ENCODE measurements at places on chromosomes 1 and 21. TPM values are rescaled to one million over a fixed set of nuclear protein-coding genes. Genes with fewer than 3 reads are reported as not detected.

Gene NBPF4
- total RNA-seq, result not detected

DNA sequence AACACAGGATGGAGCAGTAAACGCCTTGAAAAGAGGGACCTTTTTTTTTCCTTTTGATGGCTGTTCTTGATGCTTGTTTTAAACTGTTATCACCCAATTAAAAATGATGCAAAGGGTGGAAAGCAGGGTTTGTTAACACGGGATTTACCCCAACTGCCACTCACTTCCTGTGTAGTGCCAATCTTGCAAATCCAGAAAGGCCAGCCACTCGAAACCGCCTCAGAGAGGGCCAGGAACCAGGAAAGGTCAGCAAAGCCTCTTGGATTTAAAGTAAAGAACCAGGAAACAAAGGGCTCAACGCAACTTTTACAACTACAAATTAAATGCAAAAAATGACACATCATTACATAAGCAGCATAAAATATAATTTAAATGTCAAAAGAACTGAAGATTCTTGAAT, 347.4 kb downstream of the PDE4B start:
- H3K36me3 ChIP-seq, result no peaks in the 10 kb centered on the region
- no peaks in the 10 kb centered on the region for H3K27me3 ChIP-seq
- no peak overlapping the region for H3K4me3 ChIP-seq
- DNase-seq, result no peak

Gene MANEAL
- 22.7 TPM for total RNA-seq

- no peak for DNase-seq
- H3K4me1 ChIP-seq, result no peaks in the 10 kb centered on the region
- no peak overlapping the region for H3K27ac ChIP-seq
- no peaks in the 10 kb centered on the region for H3K36me3 ChIP-seq
- H3K4me3 ChIP-seq, result no peak overlapping the region
Observed at GRCh38 chr1:69551476-69552324, 16.0 kb upstream of the LRRC7 start.

- H3K27ac ChIP-seq, result no peak overlapping the region
- H3K36me3 ChIP-seq, result peaks cover 22% of the 10 kb centered on the region
- no peaks in the 10 kb centered on the region for H3K27me3 ChIP-seq
- peak; percentile 75 for DNase-seq
Observed at GRCh38 chr1:114154963-114155322, 1.3 kb upstream of the SYT6 start.

DNA sequence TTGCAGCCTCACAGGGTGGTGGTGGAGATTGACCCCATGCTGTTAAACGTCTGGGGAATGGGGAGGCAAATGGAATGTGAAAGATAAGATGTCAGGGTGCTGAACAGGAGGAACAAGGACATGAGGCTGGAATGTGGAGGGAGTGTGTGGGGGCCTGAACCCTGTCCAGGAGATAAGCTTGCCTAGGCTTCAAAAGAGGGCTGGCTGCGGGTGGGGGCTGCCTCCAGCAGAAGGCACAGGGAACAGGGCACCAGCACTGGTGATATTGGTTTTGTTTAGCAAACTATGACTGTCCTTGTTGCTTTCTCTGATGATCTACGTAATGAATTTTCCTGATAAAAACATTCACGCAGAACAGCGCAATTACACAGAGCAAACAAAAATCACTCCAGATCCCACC, 52.4 kb upstream of the LRP8 start:
- H3K36me3 ChIP-seq, result no peaks in the 10 kb centered on the region
- peaks cover 2% of the 10 kb centered on the region for H3K4me1 ChIP-seq
- DNase-seq, result peak; percentile 17
- H3K27ac ChIP-seq, result no peak overlapping the region
- no peak overlapping the region for H3K4me3 ChIP-seq

DNA sequence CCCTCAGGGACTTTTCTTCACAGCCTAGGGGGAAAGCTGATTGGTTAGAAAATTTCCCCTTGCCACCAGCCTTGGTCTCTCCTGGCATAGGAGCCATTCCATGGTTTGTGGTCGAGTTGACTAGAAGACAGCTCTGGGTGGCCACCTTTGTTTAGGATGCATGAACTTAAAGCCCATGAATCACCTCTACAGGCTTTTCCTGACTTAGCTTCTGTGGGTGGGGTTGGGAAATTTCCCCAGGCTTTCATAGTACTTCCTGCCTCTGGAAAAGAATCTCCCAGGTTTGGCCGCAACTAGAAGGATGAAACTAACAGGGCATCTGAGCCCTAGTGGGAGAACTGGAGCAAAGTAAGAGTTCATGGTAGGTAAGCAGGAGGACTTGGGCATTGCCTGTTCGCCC, 72.6 kb downstream of the SNRPE start:
- H3K4me3 ChIP-seq, result no peak overlapping the region
- no peak overlapping the region for H3K27ac ChIP-seq
- no peaks in the 10 kb centered on the region for H3K27me3 ChIP-seq
- no peaks in the 10 kb centered on the region for H3K36me3 ChIP-seq
- DNase-seq, result no peak

DNA sequence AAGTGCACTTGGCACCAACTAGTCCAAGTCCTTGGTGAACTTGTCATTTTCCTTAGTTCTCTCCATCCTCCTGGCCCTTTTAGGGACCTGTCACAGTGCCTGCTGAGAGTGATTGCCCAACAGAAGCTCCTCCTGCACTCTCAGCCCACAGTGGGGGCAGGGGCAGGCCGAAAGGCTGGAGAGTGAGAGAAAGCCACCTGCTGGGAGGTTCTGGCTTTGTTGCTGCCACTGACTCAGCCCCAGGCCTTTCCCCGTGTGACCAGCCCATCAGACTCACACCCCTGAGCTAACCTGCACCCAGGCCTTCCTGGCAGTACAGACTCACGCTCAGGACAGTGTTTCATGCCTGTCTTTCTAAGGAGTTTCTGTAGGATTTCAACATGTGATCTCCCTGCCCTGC, 17.1 kb upstream of the PROK1 start:
- H3K27ac ChIP-seq, result no peak overlapping the region
- no peaks in the 10 kb centered on the region for H3K27me3 ChIP-seq
- peak; percentile 79 for DNase-seq
- no peak overlapping the region for H3K4me3 ChIP-seq

GRCh38 chr1:63870152-63870551, 96.3 kb downstream of the ROR1 start:
- DNase-seq, result no peak
- H3K27ac ChIP-seq, result no peak overlapping the region
- no peak overlapping the region for H3K4me3 ChIP-seq

GRCh38 chr1:152118915-152119314, 3.7 kb upstream of the TCHH start:
- H3K4me3 ChIP-seq, result no peak overlapping the region
- no peak for DNase-seq
- H3K4me1 ChIP-seq, result no peaks in the 10 kb centered on the region
- H3K27me3 ChIP-seq, result no peaks in the 10 kb centered on the region
- H3K36me3 ChIP-seq, result no peaks in the 10 kb centered on the region

- no peaks in the 10 kb centered on the region for H3K36me3 ChIP-seq
- DNase-seq, result no peak
- no peaks in the 10 kb centered on the region for H3K4me1 ChIP-seq
- no peak overlapping the region for H3K27ac ChIP-seq
Observed at GRCh38 chr1:154453574-154454352, 48.3 kb upstream of the TDRD10 start.

- no peaks in the 10 kb centered on the region for H3K4me1 ChIP-seq
- no peak within 1 kb of the TSS for H3K4me3 ChIP-seq
- H3K27me3 ChIP-seq, result no peaks in the 10 kb centered on the region
- DNase-seq, result no peak
- no peak within 1 kb of the TSS for H3K27ac ChIP-seq
Observed at GRCh38 chr1:152774875-152775274, at the start of gene LCE1F. LCE1F (plus strand) TSS chr1:152775140; CDS start chr1:152776372, 1,232 bp downstream.

- H3K27ac ChIP-seq, result no peak overlapping the region
- DNase-seq, result no peak
- no peak overlapping the region for H3K4me3 ChIP-seq
- H3K27me3 ChIP-seq, result no peaks in the 10 kb centered on the region
- peaks cover 5% of the 10 kb centered on the region for H3K36me3 ChIP-seq
- peaks cover 7% of the 10 kb centered on the region for H3K4me1 ChIP-seq
Observed at GRCh38 chr1:220410611-220411010, 117.3 kb upstream of the MARK1 start.

GRCh38 chr1:98157524-98158313, 236.9 kb upstream of the DPYD start:
- H3K27ac ChIP-seq, result no peak overlapping the region
- no peak for DNase-seq
- H3K4me3 ChIP-seq, result no peak overlapping the region
- H3K36me3 ChIP-seq, result no peaks in the 10 kb centered on the region

DNA sequence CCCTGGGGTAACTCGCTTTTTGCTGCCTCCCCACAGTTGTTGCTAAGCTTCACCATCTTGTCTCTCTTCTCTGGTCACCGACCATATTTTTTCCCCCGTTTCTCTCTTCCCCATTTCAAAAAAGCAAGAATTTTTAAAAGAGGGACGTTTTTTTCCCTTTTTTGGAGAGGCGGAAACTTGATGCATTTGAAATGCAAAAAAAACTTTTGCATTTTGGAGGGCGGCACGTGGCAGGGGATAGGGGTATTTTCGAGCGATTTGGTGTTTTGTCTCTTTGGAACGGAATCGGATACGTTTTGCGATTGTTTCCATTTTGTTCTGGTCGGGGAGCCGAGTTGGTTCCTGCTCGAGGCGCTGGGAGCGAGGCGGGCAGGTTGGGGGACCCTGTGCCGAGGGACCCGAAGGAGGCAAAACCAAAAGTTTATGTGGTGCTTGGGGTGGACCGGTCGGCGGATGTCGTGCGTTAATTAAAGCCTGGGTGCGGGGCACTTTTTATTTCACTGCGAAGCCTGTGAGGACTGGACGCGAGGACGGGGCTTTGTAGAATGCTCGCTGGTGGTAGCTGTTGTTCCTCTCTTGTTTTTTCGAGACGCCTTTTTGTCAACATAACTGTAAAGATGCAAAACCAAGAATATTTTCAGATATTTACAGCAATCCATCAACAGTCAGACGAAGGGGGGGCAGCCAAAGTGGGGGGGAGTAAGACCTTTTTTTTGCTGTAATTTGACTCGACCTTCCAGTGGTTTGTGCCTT, 884 bp downstream of the H3-3A start:
- no peaks in the 10 kb centered on the region for H3K27me3 ChIP-seq
- peaks cover 49% of the 10 kb centered on the region for H3K36me3 ChIP-seq
- no peaks in the 10 kb centered on the region for H3K4me1 ChIP-seq
- peak overlapping the region; percentile 96 for H3K27ac ChIP-seq

Gene RUSC1
- 70.8 TPM for total RNA-seq

Gene REG4
- not detected for total RNA-seq

All from H9 (cell line).